Activated CD8-positive, alpha-beta memory T cell treated with anti-CD3 and anti-CD28 coated beads for 48 hours (primary cell): ENCODE measurements at places on chromosomes 11 and 22.
A peak's percentile ranks its signal among the peaks of the same experiment; 100 is the strongest.

GRCh38 chr11:26231252-26231661, 100.7 kb upstream of the ANO3 start:
- no peak for DNase-seq

GRCh38 chr11:25615069-25615468, 716.9 kb upstream of the ANO3 start:
- DNase-seq = no peak

DNA sequence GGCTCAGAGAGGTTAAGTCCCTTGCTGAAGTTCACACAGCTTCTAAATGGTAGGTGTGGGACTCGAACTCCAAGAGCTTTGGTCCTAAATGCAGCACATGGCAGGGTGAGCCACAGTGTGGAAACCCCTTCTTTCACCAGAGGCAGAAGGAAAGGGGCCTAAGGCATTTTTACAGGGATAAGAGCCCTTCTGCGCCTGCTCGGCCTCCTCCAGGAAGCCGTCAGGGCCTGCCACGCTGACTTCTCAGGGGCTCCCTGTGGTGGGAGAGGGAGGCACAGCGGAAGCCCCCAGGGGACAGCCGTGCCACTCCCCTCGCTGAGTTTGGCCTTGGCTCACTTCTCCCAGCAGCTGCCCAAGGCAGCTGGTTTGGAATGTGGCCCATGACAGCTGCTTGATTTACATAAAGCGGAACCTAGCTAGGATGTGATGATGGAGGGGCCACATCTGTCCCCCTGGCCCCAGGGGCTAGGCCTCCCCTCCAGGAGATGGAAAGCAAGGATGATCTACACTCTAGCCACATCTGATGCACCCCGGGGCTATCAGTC, 35.4 kb downstream of the CD82 start:
- DNase-seq = no peak

GRCh38 chr11:26943636-26944035, 50.3 kb upstream of the FIBIN start:
- no peak for DNase-seq

GRCh38 chr11:84720706-84721402, 906.3 kb downstream of the DLG2 start:
- DNase-seq = no peak

DNA sequence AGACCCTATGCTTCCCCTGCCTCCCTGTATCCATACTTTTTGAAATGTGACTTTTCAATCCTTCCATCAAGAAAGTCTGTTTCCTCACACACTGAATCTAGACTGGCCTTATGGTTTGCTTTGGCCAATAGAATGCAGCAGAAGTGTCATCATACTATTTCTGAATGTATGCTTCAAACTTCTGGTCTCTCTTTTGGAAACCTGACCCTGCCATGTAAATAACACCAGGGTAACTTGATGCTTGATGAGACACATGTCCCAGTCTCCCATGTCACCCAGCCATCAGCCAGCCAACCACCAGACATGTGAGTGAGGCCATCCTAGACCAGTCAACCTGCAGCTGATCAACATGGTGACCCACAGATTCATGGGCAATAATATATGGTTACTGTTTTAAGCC, 29.7 kb upstream of the CAVIN3 start:
- no peak for DNase-seq

- no peak for DNase-seq
Measured at GRCh38 chr11:106482917-106483785, 405.7 kb downstream of the AASDHPPT start.

GRCh38 chr11:9899676-9900075, 235.8 kb downstream of the SWAP70 start:
- no peak for DNase-seq

DNA sequence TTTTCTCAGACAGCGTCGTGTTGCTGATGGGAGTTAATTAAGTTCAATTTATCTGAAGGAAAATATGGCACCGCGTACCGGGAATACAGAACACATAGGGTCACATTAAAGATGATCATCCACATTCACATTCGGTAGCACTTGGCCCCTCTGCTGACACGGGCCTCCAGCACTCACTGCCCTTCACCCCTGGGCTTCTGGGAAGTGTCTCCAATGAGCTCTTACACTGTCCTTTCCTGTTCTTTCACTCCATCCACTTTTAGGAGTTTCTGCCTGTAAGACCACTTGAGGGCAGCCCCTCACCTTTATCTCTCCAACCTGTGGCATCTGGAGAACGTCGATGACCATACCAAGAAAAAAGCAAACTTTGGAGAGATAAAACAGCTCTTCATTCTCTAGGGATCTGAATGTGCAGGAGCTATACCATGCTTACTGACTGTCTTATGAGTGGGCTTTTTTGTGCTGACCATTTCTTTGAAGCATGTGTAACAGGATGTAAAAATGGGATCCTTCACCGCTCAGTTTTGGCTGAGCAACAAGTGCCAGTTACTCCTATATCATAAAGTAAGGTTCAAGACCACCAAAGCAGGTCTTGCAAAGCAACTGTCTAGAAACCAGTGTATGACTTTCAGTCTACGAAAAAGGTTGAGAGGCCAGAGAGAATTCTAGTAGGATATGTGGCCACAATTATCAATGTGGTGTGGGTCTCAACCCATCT, 1.1 kb upstream of the SERGEF start:
- no peak for DNase-seq

- peak; percentile 15 for DNase-seq
Measured at GRCh38 chr22:21587803-21588611, 20.5 kb downstream of the UBE2L3 start.

DNA sequence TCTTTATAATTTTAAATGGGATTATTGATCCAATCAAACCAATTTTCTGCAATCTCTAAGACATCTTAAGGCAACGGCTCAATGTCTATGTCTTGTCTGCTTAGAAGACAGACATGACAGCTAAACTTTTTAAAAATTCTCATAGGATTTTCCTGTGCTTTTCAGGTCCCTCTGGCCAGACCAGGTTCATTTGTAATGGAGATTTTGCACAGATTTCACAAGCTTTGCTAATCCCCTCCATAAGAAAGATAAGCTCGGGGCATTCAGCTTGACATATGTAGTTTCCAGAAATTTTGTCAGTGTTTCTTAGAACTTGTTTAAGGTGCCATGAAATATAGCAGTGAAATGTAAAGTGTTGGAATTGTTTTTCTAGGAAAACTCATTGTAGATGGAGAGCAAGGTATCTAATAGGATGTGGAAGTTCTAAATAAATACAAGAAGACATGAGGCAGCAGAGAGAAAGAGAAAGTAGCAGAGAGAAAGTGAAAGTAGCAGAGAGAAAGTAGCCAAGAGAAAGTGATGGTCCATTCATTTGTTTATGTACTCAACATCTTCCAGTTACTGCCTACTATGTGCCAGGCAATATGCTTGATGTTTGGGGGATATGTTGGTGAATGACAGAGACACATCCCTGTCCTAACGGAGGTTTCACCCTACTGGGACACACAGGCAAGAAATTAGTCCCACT, 219.1 kb upstream of the ARHGAP42 start:
- DNase-seq = no peak

- no peak for DNase-seq
Measured at GRCh38 chr11:115276799-115277198, 227.4 kb downstream of the CADM1 start.

- no peak for DNase-seq
Measured at GRCh38 chr22:46593211-46593681, 26.9 kb upstream of the GRAMD4 start.

DNA sequence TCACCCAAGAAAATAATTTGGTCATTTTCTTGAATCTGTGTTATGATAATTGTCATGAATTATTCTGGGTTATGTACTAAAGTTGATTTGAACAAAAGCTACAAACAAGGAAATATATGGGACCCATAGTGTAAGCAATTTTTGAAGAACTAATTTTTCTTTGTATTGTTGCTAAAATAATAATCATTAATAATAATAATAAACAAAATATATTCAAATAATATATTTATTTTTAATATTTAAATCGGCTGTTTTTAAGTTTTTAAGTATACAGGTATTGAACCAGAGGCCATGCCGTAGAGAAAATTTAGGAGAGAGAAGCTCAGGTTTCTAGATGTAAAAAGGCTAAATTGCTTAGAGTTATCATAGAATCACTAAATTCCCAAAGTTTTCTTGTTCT, 747.3 kb downstream of the LUZP2 start:
- DNase-seq = no peak

GRCh38 chr11:748007-748359, 719 bp downstream of the TALDO1 start:
- no peak for DNase-seq

- DNase-seq = no peak
Measured at GRCh38 chr11:20274031-20274430, 89.5 kb upstream of the HTATIP2 start.

DNA sequence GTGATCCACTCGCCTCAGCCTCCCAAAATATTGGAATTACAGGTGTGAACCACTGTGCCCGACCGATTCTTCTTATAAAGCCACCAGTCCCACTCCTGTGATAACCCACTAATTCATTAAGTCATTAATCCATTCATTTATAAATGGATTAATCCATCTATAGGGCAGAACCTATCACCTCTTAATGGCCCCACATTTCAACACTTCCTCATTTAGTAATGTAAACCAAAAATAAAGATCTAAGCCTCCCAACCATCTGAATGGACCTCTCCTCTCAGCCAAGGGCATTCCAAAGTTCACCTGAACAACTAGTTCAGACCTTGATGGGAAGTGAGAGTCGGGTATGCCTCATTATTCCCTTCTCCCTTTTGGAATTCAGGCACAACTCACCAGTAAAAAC, 9.9 kb upstream of the MRPL11 start:
- no peak for DNase-seq

DNA sequence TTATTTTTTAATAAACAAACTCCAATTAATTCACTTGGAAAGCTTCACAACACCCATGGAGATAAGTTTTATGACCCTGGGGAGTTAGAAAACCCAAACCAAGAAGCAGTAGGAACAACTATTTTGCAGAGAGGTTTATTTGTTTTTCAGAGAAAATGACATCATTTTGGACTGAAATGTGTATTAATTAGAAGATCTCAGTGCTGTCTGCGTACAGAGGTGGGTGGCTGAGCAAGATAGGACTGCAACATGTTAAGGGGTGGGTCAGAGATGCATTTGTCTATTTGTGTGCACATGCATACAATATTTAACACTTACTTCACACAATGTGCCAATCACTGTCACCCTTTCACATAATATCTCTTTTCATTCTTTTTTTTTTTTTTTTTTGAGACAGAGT, 1.1 kb downstream of the SCGB1A1 start:
- DNase-seq = no peak

GRCh38 chr11:64007629-64008282, 21.5 kb downstream of the OTUB1 start:
- DNase-seq = no peak

GRCh38 chr11:45005106-45005505, 54.4 kb upstream of the TP53I11 start:
- no peak for DNase-seq

- DNase-seq = no peak
Measured at GRCh38 chr11:77039491-77040400, 5.5 kb downstream of the B3GNT6 start.

- DNase-seq = no peak
Measured at GRCh38 chr11:122305426-122306320, 189.7 kb upstream of the BLID start.

- no peak for DNase-seq
Measured at GRCh38 chr11:47971501-47971900, 8.9 kb upstream of the PTPRJ start.

DNA sequence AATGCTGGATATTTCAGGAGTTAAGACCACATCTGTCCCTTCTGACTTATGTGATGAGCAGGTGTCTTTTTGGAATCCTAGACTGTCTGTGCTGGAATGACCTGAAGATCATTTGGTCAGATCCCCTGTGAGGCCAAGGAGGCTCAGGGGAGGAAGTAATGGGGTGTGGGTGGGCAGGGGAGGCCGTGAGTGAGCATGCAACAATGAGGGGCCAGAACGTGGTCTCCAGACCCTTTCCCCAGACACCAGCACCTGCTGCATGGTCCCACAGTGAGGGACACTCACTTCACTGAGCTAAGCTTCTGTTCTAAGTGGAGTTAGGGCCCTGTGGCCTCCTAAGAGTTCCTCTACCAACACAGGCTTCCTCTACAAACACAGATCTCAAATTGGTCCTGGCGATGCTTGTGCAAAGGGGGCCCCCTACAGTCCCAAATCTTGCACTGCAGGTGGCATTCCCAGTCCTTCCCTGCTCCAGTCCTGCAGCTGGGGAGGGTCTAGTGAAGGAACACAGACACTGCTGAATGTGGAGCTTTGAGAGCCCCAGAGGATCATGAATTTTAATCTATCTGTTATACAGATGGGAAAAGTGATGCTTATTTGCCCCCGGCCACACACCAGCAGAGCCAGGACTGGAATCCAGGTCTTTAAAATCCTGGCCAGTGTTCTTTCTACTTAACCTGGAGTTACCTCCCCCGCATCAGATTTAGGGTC, 7.4 kb downstream of the USP2 start:
- DNase-seq = no peak

DNA sequence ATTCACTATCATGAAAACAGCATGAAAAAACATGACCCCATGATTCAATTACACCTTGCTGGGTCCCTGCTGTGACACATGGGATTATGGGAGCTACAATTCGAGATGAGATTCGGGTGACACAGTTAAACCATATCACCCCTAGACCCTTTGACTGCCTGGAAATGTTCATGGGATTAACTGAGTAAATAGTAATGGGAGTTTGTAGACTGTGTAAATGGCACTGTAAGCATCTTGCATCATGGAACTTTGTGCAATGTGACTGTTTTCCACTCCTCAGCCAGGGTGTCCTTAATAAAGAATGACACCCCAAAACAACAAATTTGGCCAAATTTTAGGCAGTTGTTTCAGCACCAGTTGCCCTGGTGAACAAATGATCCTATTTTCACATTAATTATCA, 7.9 kb upstream of the SLC22A25 start:
- no peak for DNase-seq

DNA sequence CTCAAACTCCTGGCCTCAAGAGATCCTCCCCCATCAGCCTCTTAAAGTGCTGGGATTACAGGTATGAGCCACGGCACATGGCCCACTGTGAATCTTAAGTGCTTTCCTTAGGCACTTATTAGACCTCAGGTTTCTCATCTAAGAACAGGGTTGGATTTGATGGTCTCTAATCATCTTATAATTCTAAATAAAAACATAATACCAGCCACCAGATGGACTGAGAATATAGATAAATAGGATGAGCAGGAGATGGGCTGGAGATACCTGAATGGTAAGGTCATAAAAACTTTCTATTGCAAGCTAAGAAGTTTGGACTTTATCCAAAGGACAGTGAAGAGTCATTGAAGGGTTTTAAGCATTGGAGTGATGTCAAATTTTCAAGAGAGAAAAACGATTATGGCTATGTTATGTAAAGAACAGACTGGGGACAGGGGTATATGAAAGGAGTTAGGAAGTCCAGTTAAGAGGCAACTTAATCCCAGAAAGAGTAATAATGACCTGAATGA, 85.2 kb downstream of the RELT start:
- no peak for DNase-seq

- no peak for DNase-seq
Measured at GRCh38 chr11:47688111-47688510, 27.1 kb downstream of the AGBL2 start.

GRCh38 chr11:75955443-75955842, 140.4 kb downstream of the UVRAG start:
- no peak for DNase-seq

- DNase-seq = no peak
Measured at GRCh38 chr22:38300197-38300945, 16.9 kb downstream of the CSNK1E start.

GRCh38 chr22:46362203-46362933, 26.9 kb downstream of the TRMU start:
- DNase-seq = no peak
